CD4-positive, alpha-beta T cell (primary cell): ENCODE measurements at places on chromosomes 16 and 17. TPM values are rescaled to one million over a fixed set of nuclear protein-coding genes. Genes with fewer than 3 reads are reported as not detected.

Gene SLC5A11
- total RNA-seq = 0.44 TPM

Gene PAFAH1B1
- total RNA-seq = 123 TPM

Gene FAM234A
- 15.6 TPM for total RNA-seq

Gene PPP1R27
- total RNA-seq = not detected

Gene PRAC1
- not detected for total RNA-seq

Gene WNK4
- total RNA-seq = 0.42 TPM

Gene CLEC10A
- 0.96 TPM for total RNA-seq

DNA sequence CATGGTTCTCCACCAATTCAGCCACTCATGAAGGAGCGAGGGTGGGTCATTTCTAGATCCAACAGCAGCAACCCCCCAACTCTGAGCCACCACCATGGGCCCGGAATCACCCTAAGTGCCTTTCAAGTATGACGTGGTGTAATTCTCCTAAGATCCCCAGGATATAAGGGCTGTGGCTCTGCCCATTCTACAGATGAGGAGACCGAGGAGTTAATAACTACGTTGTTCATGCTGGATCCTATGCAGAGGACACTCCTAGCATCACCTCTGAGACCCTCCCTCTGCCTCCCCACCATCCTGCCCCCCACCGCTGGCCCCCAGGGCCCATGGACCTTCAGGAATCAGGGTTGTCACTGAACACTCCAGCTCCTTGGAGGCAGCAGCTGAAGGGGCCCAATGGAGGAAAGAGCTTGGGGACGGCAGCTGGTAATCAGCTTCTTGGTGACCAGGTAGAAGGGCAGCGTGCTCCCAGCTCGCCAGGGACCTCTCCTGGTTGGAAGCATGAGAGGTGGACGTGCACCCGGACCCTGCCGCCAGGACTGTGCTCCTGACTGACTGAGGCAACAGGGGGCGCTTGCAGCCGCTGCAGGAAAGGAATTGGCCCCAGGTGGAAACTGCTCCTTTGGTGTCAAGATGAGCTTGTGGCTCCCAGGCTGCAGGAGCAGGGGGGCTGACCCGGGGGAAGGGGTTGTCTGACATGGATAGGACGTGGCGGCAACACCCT, 28.2 kb upstream of the CACNG1 start:
- DNase-seq = no peak
- H3K27ac ChIP-seq = no peak overlapping the region
- H3K4me1 ChIP-seq = no peaks in the 10 kb centered on the region
- no peaks in the 10 kb centered on the region for H3K27me3 ChIP-seq
- no peak overlapping the region for H3K4me3 ChIP-seq

DNA sequence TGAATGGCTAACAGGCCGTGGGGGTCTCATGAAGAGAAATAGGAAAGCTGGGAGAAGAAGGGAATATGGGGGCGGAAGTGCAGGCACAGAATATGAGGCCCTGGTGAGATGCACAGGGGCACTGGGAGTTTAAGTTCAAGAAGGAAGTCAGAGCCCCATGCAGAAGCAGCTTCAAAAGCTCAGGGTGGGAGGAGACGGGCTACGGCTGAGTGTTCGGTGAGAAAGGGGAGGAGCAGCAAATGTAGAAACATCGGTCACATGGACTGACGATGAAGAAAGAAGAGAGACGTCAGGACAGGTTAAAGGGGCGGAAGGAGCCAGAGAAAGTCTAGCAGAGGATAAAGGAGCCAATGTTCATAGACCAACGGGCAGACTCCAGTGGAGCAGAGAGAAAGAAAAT, 204.5 kb upstream of the ZFHX3 start:
- no peak overlapping the region for H3K27ac ChIP-seq
- no peaks in the 10 kb centered on the region for H3K27me3 ChIP-seq
- no peak overlapping the region for H3K4me3 ChIP-seq
- no peaks in the 10 kb centered on the region for H3K36me3 ChIP-seq
- H3K4me1 ChIP-seq = no peaks in the 10 kb centered on the region
- DNase-seq = no peak

DNA sequence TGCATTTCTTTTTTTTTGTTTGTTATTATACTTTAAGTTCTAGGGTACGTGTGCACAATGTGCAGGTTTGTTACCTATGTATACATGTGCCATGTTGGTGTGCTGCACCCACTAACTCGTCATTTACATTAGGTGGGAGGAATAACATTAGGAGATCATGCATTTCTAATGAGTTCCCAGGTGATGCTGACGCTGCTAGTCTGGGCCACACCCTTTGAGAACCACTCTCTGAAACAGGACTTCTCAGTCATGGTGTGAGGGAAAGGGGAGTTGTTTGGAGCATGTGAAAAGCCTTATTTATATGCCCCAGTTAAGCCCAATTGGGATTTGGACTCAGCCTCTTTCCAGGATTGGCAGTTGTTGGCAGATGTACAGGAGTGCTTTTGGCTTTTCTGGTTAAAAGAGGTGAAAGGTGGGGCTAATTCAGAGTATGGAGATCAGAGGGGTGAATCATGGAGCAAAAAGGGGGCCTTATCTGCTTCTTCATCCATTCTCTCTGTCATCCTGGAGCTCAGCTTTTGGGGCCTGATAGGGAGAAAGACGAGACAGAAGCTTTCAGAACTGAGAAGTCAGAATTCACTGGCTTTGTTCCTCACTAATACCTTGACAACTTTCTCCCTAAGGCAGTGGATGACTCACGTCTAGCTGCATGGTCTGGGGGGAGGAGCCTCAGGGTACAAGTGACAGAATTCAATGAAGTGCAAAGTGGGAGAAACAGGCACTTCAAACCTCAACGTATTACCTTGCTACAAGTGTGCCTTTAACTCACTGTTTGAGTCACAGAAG, 180.0 kb upstream of the CACNG3 start:
- peaks cover 8% of the 10 kb centered on the region for H3K36me3 ChIP-seq
- H3K4me3 ChIP-seq = no peak overlapping the region
- no peaks in the 10 kb centered on the region for H3K27me3 ChIP-seq
- H3K4me1 ChIP-seq = peaks cover 18% of the 10 kb centered on the region
- H3K27ac ChIP-seq = no peak overlapping the region

DNA sequence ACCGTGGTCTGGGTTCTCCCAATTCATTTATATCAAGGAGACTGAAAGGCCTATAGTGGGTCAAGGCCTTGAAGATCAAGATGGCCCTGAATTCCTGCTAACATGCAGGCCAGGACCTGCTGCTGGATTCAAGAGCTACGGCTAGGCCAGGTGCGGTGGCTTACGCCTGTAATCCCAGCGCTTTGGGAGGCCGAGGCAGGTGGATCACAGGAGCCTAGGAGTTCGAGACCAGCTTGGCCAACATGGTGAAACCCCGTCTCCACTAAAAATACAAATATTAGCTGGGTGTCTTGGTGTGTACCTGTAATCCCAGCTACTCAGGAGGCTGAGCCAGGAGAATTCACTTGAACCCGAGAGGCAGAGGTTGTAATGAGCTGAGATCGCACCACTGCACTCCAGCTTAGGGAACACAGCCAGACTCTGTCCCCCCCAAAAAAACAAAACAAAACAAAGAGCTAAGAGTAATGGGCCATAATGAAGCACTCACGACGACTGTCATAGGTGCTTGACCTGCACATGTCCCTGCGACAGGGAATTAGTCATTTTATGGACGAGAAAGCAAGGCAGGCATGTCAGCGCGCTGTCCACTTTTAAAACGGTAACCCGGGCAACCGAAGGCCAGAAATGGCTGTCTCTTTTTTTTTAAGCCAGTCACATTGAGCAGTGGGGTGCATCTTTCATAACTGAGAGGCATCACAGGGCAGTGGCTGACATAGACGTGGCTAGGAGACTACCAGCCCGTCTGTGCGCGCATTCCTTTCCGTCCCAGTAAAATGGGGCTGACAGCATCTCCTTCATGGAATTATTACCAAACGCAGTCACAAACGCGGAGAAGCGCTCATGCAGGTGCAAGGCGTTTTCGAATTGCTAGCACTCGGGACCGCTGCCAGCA, 1.0 kb upstream of the FBRS start:
- H3K36me3 ChIP-seq = peaks cover 60% of the 10 kb centered on the region
- peaks cover 50% of the 10 kb centered on the region for H3K4me1 ChIP-seq
- peak overlapping the region; percentile 54 for H3K4me3 ChIP-seq
- no peak for DNase-seq
- no peaks in the 10 kb centered on the region for H3K27me3 ChIP-seq

DNA sequence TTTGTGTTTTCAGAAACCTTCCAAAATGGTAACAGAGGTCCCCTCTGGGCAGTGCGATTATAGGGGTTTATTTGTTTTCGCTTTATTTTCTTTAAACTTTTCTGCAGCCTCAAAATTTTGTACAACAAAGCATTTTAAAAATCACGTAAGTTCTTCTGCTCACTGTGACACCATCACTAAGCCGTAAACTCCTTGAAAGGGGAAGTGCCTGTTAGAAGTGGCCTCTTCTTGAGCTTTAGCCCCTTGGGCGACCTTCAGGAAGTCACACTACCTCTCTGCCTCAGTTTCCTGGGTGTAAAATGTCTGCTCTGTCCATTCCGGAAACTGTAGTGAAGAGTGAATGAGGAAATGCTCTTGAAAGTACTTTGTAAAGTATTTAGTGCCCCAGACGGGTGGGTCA, 26.6 kb downstream of the ARHGAP27 start:
- H3K36me3 ChIP-seq = peaks cover 61% of the 10 kb centered on the region
- H3K27me3 ChIP-seq = no peaks in the 10 kb centered on the region
- H3K27ac ChIP-seq = no peak overlapping the region
- H3K4me1 ChIP-seq = peaks cover 60% of the 10 kb centered on the region
- no peak for DNase-seq
- no peak overlapping the region for H3K4me3 ChIP-seq

DNA sequence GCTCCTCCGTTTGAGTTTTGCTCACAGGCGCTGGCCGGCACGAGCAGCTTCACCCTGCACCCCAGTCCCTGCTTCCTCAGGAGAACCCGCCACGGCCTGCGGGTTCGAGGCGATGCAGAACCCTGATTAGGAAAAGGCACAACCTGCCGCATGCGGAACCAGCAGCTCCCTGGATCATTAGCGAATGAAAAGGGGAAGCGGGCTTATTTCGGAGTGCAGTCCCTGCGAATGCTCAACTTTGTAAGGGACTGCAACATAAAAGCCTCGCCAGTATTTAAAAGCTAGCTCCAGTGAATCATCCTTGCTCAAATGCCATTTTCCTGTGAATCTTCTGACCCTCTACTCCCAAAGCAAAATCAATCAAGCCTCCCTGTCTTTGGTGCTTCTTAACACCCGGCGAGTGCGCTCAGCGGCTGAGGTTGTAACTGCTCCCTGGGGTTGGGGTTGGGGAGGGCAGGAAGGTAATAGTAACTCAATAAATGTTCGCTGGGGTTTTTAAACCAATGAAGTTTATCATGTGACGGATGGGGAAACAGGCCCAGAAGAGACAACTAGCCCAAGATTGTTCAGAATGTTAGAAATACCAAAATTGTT, 678 bp upstream of the AKAP10 start:
- peak overlapping the region; percentile 85 for H3K27ac ChIP-seq
- peak overlapping the region; percentile 83 for H3K4me3 ChIP-seq
- peaks cover 3% of the 10 kb centered on the region for H3K36me3 ChIP-seq
- DNase-seq = peak; percentile 36

DNA sequence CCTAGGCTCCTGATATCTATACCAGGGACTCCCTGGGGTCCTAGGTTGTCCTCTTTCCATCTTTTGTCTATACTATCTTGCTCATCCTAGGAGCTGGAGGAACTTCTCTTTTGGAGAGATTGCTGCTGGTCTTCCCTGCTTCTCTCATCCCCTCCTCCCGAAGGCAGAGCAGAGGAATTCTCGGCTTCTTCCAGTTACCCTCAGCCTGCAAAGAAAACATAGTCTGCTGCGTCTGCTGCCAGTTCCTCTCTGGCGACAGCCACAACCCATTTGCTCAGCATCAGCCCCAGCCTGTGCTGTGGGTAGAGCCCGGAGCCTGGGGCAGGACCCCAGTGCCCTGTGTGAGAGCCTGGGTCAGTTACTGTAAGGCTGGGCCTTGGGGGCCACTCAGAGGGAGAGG, 21.5 kb upstream of the DYNLL2 start:
- H3K27me3 ChIP-seq = no peaks in the 10 kb centered on the region
- H3K4me3 ChIP-seq = no peak overlapping the region
- H3K4me1 ChIP-seq = no peaks in the 10 kb centered on the region

- no peaks in the 10 kb centered on the region for H3K36me3 ChIP-seq
- DNase-seq = no peak
- no peak overlapping the region for H3K4me3 ChIP-seq
- H3K27me3 ChIP-seq = no peaks in the 10 kb centered on the region
- H3K4me1 ChIP-seq = no peaks in the 10 kb centered on the region
These were observed 937.7 kb downstream of the CDH11 start for GRCh38 chr16:64184156-64184555.

- H3K36me3 ChIP-seq = no peaks in the 10 kb centered on the region
- no peak overlapping the region for H3K27ac ChIP-seq
- H3K27me3 ChIP-seq = no peaks in the 10 kb centered on the region
- DNase-seq = no peak
- no peaks in the 10 kb centered on the region for H3K4me1 ChIP-seq
- no peak overlapping the region for H3K4me3 ChIP-seq
These were observed 269.8 kb downstream of the MAP2K6 start for GRCh38 chr17:69684251-69684650.

- DNase-seq = peak; percentile 76
- H3K27ac ChIP-seq = no peak overlapping the region
- peaks cover 11% of the 10 kb centered on the region for H3K4me1 ChIP-seq
- no peaks in the 10 kb centered on the region for H3K27me3 ChIP-seq
- H3K36me3 ChIP-seq = no peaks in the 10 kb centered on the region
- no peak overlapping the region for H3K4me3 ChIP-seq
These were observed 15.0 kb upstream of the SCIMP start for GRCh38 chr17:5249615-5250014.
